ENCODE measurements at places on chromosomes 4 and X. TPM values are rescaled to one million over a fixed set of nuclear protein-coding genes. Genes with fewer than 3 reads are reported as not detected.

The UGT8 gene
- total RNA-seq, result 1.1 TPM

The DNAAF6 gene
- total RNA-seq, result not detected

GRCh38 chr4:30757357-30757756 is 37.2 kb downstream of the PCDH7 start:
- ATAC-seq, result peak; percentile 97

DNA sequence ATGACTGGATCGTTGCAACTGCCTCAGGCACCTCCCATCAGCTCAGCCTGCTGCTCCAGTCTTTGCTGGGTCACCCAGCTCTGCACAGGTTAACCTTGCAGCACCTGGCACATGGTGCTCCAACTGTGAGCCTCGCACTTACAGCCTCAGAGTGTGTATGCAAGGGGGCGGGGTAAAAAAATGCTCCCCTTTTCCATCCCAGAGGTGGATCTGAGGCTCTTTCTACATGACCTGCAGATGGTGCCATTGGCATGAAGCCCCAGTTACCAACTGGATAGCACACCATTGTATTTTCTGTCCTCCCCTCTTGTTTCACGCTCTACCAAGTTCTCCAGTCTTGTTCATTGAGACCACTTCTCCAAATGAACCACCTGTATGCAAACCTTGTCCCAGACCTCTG is 46.2 kb upstream of the TRPC3 start:
- ATAC-seq, result no peak

GRCh38 chr4:184993247-184993646 is 25.0 kb upstream of the HELT start:
- ATAC-seq, result no peak

GRCh38 chr4:159018062-159018629 is 84.7 kb upstream of the RAPGEF2 start:
- no peak for ATAC-seq

- ATAC-seq, result no peak
Measured at GRCh38 chrX:113391875-113392274, 551.2 kb upstream of the AMOT start.

DNA sequence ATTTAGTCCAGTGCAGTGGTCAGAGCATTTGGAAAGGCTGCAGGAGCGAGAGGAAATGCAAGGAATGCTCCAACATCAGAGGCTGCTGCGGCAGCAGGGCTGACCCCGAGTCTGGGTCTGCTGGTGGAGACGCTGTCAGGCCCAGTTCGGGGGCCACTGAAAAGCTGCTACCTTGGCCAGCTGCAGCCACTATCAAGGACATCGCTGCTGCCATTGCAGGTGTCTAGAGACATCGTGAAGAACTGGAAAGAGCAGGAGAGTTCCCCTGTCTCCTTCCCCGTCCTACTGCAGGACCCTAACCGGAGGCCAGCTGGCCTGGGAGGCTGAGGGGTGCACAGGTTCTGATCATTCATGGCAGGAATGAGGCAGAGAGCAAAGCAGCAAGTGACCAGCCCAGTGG is 29.5 kb upstream of the GPR78 start:
- no peak for ATAC-seq

Measured in esophagus mucosa (tissue), 1 donor.